ENCODE measurements at places on chromosomes 6 and 20. TPM values are rescaled to one million over a fixed set of nuclear protein-coding genes. Genes with fewer than 3 reads are reported as not detected.

The GNRH2 gene
- 0.21 TPM for total RNA-seq

The BMP7 gene
- not detected for total RNA-seq

The SYTL3 gene
- total RNA-seq = 1.3 TPM

The DLK2 gene
- 0.25 TPM for total RNA-seq

The LY6G6F gene
- not detected for total RNA-seq

The EMILIN3 gene
- total RNA-seq = not detected

GRCh38 chr6:166461821-166462460 lies 79.2 kb upstream of the MPC1 start:
- no peak for DNase-seq

- no peak for DNase-seq
These were observed 25.8 kb downstream of the BHLHE23 start for GRCh38 chr20:62980970-62981369.

- peak; percentile 7 for DNase-seq
These were observed 131.6 kb upstream of the ESR1 start for GRCh38 chr6:151675746-151676459.

GRCh38 chr6:41586252-41587007 lies 40.2 kb downstream of the FOXP4 start:
- no peak for DNase-seq

DNA sequence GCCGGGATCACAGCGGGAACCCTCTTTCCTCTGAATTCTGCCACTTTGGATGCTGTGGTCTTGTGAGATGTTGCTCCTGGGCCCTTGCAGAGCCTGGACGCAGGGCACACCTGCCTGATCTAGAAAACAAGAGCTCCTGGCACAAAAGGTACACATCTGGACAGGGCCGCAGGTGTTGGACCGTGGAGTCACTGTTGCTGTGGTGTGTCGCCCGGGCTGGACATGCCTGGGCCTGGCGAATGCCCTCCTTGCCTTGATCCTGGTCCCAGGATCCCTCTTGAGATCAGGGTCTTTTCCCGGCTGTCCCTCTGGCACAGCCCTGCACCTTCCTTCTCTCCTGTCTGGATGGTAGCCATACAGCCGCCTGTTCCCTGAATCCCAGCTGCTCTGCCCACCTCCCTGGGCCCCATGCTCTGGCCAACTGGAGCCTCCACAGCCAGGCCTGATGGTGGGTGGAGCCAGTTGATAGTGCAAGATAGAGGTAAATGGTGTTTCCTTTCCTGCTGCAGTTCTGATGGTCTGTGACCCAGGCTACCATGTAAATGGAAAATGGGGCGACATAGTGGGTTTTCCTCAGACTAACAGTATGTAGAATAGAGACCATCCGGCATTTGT lies 5.0 kb downstream of the FOXP4 start:
- DNase-seq = no peak

GRCh38 chr6:140071601-140072062 lies 697.2 kb upstream of the CITED2 start:
- DNase-seq = no peak

DNA sequence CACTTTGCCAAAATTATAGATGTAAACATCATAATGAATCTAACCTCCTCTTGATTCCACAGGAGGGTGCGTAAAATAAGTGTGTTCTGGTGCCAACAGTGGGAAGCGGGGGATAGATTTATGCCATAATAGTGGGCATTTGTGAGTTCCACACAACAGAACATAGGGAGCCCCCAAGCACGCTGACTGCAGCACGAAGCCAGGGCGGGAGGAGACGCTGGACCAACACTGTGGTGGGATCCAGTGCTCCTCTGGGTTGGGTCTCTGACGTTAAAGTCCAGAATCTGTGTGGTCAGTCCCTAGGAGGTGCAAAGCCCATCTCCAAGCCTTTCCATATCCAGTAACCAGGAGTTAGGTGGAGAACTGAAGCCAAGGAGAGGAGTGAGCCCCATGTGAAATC lies 1.8 kb upstream of the TTLL2 start:
- no peak for DNase-seq

DNA sequence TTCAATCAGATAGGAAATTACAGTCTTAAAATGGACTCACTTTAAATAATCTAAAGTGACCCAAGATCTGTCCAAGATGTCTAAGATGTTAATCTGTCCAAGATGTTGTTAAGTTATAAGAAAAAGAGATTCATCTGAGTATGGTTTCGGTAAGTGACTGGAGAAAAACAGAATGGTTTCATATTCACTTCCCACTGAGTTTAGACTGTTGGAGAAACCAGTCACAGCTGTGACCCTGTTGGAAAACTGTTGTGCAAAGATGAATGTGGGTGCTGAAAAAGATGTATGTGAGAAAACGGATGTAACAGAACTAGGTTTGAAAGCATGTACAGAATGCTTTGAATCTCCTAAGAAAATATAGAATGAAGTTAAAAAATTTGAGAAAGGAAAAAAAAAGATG lies 325.9 kb downstream of the COL12A1 start:
- no peak for DNase-seq

GRCh38 chr6:31567531-31568370 lies 4.3 kb upstream of the LTA start:
- DNase-seq = no peak

- DNase-seq = no peak
These were observed 12.1 kb downstream of the SYNGAP1 start for GRCh38 chr6:33431880-33432541.

GRCh38 chr20:6940048-6940447 lies 172.6 kb downstream of the BMP2 start:
- DNase-seq = no peak

GRCh38 chr6:32047855-32048766 lies 9.9 kb downstream of the CYP21A2 start:
- no peak for DNase-seq

DNA sequence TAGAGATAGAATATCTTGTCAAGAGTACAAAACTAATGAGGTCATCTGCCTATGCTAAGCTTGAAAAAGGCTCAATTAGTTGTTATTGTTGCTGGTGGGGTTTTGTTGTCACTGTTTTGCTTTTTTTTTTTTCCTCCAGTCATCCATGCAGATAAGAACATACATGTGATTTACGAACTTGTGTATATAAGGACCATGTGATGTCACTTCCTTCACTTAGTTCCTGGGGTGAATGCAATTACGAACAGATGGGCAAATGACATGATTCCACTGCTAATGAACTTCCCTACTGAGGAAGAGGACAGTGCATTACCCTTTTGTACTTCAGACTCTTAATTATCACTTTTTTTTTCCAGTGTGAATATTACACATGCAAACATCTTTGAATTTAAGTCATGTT lies 1175.3 kb upstream of the GJE1 start:
- no peak for DNase-seq

DNA sequence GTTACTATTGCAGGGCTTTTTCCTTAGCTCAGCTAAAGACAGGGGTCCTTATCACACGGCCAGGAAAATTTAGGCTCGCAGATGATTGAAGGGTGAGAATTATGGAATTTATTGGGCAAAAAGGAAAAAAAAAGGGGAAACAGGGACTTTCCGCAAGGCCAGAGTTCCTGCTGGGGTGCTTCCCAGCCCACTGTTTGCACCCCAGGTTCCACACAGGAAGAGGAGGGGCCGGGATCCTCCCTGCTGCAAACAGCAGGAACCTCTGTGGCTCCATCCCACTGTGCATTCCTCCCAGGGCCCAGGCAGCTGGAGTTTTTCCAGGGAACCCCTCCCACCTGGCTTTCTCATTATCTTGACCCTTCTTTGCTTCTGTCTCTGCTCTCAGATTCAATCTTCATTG lies 35.9 kb upstream of the IL20RA start:
- DNase-seq = no peak

DNA sequence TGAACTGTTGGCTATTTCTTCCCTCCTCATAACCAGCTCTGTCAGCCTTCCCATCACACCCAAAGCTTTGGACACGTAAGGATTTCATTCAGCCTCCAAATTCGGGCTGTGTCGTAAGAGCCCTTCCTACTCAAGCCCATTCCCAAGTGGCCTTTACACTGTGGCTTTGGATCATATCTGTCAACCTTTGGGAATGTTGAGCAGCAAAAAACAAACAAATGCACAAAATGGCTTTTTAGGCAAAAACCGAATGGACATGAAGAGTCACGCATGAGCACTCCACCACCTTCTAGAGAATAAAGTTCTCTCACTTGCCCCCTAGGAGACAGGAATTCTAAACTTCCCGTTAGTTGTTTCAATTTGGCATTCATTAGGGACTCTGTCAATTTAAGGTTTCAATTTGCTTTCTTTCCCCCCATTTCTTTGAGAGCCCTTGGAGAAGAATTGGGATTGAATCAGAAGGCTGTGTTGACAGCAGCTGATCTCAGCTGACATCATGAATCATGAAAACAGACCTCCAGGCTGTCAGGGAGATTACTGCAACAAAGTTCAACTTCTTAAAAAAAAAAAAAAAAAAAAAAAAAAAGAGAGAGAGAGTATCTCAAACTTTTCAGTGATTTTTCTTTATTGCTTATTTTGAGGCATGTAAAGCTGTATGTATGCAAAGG lies 110.3 kb downstream of the BCAS1 start:
- no peak for DNase-seq

GRCh38 chr20:47293631-47294030 lies 62.9 kb downstream of the ZMYND8 start:
- no peak for DNase-seq

DNA sequence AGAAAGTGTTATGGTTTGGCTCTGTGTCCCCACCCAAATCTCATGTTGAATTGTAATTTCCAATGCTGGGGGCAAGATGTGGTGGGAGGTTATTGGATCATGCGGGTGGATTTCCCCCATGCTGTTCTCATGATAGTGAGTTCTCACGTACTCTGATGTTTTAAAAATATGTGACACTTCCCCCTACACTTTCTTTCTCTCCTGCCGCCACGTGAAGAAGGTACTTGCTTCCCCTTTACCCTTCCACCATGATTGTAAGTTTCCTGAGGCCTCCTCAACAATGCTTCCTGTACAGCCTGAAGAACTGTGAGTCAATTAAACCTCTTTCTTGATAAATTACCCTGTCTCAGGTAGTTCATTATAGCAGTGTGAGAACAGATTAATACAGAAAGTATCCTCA lies 150.8 kb downstream of the TMEM200A start:
- DNase-seq = no peak

GRCh38 chr20:5095931-5096330 lies 23.8 kb downstream of the PCNA start:
- no peak for DNase-seq

DNA sequence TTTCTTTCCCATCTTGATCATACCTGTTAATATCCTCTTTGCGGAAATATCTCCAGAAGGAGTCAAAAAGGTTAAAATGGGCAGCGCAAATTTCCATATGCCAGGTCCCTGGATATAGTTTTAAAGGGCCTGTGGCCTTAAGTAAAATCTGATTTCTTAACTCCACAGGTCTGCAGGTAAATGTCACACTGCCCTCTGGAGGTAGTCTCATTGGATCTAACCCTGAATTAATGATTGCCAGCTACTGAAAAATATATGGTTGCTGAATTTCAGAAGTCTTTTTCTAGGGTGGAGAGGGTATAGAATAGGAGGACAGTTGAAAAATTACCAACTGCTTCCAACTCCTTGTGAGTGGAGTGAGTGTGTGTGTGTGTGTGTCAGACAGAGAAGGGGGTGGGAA lies 8.5 kb downstream of the MOXD1 start:
- DNase-seq = no peak

GRCh38 chr20:60294632-60295031 lies 336.4 kb downstream of the CDH26 start:
- DNase-seq = no peak
